ENCODE measurements at places on chromosomes 4 and X.

- DNase-seq = no peak
Observed at GRCh38 chr4:137156807-137157206, 375.5 kb downstream of the PCDH18 start.

- DNase-seq = no peak
Observed at GRCh38 chr4:158826882-158827281, 58.1 kb downstream of the FNIP2 start.

DNA sequence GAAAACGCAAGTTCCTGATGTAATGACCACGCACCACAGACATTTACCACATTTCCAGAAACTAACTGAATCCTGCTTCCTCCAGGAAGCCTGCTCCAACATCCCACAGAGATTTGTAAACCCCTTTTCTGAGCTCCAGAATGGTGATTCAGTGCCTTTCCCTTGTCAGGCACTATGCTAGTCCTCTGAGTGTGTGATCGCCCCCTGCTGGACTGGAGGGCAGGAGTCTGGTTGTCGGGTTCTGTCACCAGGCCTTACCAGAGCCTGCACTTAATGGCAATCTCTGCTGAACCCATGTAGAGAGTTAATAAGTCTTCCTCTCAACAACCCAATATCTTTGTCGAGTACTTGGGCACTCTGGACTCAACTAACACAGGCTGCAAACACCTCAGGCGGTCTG lies 14.5 kb upstream of the KDM5C start:
- DNase-seq = no peak

GRCh38 chr4:141132072-141132708 lies 1.1 kb downstream of the RNF150 start:
- no peak for DNase-seq

- no peak for DNase-seq
Observed at GRCh38 chr4:40369437-40370274, 34.5 kb downstream of the CHRNA9 start.

DNA sequence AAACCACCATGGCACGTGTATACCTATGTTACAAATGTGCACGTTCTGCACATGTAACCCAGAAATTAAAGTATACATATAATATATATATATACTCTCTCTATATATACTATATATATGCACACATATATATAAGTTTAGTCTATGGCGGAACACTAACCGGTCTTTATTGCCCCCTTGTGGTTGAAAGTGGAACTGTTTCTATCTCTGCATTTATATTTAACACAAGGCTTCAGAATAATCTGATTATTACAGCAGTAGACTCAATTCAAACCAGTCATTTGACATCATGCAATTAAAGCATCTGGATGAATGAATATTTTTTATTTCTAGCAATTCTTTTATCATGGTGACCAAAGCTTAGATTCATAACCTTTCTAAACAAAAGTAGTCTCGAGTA lies 14.6 kb downstream of the RAB9B start:
- DNase-seq = peak; percentile 13

DNA sequence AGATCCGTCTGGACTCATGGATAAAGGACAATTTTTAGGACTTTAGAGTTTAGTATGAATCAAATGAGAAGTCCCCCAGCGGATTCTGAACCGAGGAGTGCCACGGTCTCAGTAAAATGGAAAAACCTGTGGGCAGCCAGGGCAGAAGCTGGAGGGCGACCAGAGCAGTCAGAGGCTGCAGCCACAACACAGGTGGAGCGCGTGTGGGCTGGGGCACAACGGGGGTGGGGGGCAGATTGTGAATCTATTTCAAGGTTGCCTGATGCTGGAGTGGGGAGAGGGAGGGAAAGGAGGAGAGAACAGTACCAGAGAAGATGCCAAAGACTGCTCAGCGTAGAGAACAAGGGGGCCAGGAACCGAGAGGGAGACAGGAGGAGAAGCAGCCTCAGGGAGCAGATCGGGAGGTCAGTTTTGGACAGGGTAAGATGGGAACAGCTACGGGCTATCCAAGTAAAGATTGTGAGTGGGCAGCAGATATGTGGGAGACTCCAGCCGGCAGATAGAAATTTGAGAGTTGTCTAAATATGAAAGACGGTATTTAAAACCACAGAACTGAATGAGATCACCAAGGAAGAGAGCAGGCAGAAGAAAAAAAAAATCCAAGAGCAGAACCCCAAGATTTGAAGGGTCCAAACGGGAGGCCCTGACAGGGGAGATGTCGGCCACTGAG lies 9.5 kb downstream of the FAT1 start:
- DNase-seq = peak; percentile 71

All from amniotic epithelial cell (primary cell).